HS-5 (cell line): ENCODE measurements at places on chromosomes 2 and 18.

DNA sequence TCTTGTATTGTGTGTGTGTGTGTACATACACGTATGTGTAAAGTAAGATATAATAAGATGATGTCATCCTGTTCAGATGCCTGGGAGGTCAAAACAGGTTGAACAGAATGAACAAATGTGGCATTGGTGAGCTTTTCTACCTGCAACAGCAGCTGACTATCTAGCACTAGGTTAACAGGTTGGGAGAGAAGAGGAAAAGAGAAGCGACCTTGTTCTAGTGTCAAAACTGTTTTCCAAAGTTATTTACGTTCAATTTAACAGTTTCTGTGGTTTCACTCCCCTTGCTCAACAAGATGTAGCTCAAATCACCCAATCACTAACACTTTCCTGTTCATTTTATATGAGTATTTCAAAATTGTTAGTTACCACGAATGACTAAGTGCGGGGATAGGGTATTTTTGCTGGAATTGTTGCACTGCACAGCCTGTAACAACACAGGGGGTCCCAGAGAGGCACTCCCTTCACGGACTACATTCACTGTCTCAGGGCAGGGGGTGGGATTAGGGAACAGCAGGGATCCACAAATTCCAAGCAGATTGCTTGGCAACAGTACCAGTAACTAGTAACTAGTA is 67.5 kb upstream of the DTNB start:
- DNase-seq = no peak

DNA sequence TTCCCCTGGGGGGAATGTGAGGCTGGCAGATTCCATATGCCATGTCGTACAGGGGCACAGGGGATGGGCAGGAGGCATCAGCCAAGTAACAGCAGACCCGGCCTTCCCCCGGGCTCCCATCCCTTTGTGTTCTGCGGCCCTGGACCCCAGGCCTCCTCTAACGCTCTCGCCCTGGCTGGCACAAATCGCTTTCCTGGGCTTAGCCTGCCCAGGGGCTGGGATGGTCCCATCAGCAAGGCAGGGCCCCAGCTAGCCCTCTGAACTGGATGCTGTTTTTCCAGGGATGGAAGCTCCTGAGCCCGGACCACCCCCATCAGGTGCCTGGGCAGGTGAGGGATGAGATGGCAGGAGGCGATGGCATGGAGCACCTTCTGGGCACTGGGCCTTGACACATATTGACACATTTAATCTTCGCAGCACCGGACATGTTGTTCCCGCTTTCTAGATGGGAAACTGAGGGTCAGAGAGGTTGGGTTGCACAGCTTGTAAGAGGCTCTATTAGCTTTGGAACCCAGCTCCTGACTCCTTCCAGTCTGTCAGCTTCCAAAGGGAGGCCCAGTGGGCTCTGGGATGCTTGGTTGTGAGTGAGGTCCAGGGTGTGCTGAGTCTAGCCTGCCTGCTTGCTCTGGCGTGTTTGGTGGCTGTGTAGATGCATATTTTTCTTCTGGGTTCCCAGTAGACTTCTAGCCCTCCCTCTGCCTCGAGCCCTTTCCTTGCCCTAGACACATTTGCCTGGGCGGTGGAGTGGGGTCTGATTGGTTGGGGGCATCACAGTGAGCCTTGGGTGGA is 40.3 kb downstream of the GLI2 start:
- DNase-seq = no peak

DNA sequence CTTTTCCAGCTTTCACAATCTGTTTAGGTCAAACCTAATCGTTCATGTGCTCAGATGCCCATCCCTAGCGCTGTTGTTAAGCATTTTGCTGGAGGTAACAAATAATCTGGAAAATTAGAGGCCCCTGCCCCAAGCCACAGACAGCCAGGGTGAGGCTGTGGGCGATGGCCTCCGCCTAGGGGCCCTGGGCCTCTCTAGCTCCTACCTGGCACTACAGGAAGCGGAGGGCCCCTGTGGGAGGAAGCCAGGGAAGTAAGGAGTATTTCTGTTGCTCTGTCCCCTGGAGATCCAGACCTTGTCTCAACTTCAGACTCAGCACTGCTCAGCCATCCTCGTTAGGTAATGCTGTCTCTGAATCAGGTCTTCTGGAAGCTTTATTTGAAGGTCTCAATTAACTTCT is 12.4 kb upstream of the FOSL2 start:
- DNase-seq = no peak

DNA sequence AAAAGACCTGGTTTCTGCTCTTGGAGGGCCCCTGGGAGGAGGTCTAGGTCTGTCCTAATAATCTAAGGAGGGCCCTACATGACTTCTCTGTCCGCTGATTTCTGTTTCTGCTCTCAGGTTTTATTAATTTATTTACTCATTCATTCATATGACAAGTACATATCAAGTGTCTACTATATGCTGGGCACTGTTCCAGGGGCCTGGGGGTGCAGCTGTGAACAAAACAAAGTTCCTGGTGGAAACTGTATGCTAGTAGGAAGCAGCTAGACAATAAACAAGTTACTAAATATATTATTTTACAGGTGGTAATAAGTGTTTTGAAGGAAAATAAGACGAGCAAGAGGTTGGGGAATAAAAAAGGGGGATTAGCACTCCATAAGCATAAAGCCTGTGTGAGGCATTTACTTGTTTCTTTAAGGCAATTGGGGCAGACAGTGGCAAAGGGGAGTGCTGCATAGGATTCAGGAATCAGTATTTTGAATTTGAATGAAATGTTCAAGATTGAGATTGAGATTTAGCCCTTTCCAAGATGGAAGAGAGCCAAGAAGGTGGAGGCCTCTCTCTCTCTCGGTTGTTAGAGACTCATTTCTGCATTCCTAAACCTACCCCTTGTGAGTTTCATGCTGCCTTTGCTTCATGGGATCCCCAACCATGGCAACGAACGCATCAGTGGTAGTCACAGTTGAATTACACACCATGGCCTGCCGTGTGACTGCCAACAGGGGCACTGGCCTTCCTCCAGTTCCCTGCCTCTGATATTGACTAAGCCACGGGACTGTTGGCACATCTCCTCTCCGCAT is 28.3 kb downstream of the DRC1 start:
- no peak for DNase-seq

DNA sequence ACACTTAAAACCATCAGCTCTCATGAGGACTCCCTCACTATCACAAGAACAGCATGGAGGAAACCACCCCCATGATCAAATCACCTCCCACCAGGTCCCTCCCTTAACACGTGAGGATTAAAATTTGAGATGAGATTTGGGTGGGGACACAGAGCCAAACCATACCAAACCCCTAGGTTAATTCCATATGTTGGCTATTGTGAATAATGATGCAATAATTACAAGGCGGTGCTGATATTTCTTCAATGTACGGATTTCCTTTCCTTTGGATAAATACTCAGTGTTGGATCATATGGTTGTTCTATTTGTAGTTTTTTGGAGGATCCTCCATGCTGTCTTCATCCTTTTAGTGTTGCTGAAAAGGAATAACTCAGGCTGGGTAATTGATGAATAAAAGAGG is 652.1 kb upstream of the PKDCC start:
- DNase-seq = no peak

DNA sequence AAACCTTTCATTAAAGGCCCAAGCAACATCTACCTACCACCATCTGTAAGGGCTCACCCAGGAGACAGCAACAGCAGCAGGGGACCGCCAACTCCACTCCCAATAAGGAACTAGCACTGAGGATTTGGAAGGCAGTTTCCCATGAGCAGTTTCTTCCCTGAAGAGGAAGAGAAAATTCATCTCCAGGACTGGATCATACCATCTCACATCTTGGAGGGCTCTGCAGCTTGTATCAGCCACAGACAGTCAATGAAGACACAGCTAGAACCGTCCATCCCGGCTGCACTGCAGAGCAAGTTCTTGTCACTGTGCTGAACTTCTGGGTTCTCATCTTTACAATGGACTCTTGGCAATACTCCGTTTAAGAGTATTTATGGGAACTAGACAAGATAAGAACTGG is 2.8 kb upstream of the GYPC start:
- no peak for DNase-seq

GRCh38 chr2:217160103-217160743 is 300.4 kb upstream of the TNP1 start:
- DNase-seq = peak; percentile 6

DNA sequence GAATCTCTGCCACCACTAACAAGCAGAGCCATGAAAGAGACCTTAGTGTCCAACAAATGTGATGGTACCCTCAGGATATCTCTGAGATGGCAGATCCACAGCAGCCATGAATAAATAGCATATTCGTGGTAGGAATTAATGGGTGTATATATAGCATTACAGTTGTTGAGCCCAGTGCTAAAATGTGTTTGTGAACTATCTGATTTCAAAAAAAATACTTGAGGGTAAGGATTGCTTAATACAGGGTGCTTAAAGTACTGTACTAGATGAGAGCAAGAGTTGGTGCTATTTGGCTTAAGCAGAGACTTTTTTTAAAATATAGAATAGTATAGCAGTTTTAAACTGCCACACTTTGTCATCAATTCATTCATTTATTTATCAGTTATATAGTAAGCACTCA is 101.5 kb upstream of the GALNT5 start:
- no peak for DNase-seq

DNA sequence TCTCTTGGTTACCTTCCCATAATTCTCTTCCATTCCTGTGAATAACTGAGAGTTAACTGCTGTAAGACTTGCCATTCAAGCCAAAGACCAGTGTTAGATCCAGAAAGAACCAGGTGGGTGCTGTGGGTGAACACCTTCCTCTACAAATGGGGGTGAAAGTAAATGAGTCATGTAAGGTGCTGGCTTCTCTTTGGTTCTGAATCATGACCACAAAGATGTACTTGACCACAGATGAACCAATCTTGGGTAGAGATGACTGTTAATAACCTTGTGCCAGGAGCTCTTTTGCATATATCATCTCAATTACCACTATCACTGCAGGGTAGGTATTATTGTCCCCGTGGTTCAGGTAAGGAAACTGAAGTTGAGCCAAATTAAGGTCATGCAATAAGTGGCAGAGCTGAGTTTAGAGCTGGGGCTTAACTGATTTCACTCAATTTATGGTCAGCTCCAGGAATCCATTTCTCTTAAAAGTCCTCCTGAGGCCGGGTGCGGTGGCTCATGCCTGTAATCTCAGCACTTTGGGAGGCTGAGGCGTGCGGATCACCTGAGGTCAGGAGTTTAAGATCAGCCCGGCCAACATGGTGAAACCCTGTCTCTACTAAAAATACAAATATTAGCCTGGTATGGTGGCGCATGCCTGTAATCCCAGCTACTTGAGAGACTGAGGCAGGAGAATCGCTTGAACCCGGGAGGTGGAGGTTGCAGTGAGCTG is 244.9 kb upstream of the CXCR4 start:
- DNase-seq = no peak

GRCh38 chr2:164186591-164186990 is 434.7 kb downstream of the GRB14 start:
- DNase-seq = no peak

- no peak for DNase-seq
These were observed 78.4 kb downstream of the MAPK4 start for GRCh38 chr18:50638016-50638883.

- DNase-seq = no peak
These were observed 245.8 kb downstream of the PAX3 start for GRCh38 chr2:222052934-222053367.

- DNase-seq = peak; percentile 67
These were observed 742.3 kb upstream of the SLC8A1 start for GRCh38 chr2:41194230-41194629.

GRCh38 chr2:2260696-2261268 is 70.3 kb downstream of the MYT1L start:
- DNase-seq = no peak

GRCh38 chr2:227322530-227323205 is 2.4 kb upstream of the MFF start:
- no peak for DNase-seq

DNA sequence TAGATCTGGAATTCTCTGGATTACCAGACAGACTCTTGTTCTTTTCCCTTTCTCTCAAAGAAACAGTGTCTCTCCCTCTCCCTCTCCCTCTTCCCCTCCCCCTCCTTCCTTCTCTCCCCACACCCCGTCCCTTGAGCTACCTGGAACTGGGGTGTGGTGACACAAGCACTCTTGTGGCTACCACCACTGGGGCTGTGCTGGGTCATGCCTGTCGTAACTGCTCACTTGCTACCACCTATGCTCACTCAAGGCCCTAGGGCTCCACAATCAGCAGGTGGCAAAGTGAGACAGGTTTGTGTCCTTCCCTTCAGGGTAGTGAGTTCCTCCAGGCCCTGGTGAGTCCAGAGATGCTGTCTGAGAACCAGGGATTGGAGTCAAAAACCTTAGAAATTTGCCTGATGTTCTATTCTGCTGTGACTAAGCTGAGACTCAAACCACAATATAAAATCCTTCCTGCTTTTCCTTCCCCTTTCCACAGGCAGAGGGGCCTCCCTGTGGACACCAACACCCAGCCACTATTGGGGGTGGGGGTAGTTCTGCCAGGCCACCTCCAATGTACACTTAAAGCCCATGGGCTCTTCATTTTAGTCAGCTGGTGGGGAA is 70.8 kb downstream of the OXER1 start:
- DNase-seq = no peak

- no peak for DNase-seq
These were observed 254.8 kb downstream of the RNF152 start for GRCh38 chr18:61637905-61638595.

GRCh38 chr2:15936277-15937104 is 3.9 kb upstream of the MYCN start:
- no peak for DNase-seq

DNA sequence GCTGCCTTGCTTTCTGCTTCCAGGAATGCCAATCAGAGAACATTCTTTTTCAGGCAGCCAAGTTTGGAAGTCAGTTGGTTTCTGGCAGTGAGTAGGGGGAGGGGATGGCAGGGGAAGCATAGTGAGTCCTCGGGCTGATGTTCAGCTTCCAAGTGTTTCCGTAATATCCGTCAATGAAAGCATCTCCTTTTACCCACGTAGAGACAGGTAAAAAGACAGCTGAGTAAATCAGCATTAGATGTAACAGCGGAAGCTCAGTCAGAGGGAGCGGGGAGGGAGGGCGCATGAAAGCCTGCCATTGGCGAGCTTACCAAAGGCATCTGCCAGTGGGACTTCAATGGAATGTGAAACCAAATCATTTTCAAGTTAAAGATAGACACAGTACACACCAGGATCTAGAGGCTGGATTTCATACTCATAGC is 117.1 kb upstream of the DTNA start:
- no peak for DNase-seq

DNA sequence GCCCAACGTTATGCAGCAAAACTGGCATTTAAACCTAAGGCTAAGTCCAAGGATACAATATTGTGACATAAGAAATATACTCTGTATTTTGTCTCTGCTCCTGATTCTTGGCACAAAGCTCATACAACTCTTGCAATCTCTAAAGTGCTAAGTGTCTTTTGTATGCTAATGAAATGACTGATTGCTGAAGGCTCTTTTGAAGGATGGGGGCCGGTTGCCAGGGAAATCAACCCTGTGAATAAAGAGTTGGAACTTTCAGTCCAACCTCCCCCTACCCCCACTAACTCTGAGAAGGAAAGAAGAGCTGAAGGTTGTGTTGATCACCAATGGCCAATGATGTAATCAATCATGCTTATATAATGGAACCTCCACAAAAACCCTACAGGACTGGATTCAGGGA is 40.3 kb downstream of the SESTD1 start:
- DNase-seq = no peak

- DNase-seq = no peak
These were observed 37.6 kb downstream of the GLI2 start for GRCh38 chr2:120773186-120773800.
